ENCODE measurements at places on chromosomes 16 and 17. TPM values are rescaled to one million over a fixed set of nuclear protein-coding genes. Genes with fewer than 3 reads are reported as not detected.
A peak's percentile ranks its signal among the peaks of the same experiment; 100 is the strongest.

DNA sequence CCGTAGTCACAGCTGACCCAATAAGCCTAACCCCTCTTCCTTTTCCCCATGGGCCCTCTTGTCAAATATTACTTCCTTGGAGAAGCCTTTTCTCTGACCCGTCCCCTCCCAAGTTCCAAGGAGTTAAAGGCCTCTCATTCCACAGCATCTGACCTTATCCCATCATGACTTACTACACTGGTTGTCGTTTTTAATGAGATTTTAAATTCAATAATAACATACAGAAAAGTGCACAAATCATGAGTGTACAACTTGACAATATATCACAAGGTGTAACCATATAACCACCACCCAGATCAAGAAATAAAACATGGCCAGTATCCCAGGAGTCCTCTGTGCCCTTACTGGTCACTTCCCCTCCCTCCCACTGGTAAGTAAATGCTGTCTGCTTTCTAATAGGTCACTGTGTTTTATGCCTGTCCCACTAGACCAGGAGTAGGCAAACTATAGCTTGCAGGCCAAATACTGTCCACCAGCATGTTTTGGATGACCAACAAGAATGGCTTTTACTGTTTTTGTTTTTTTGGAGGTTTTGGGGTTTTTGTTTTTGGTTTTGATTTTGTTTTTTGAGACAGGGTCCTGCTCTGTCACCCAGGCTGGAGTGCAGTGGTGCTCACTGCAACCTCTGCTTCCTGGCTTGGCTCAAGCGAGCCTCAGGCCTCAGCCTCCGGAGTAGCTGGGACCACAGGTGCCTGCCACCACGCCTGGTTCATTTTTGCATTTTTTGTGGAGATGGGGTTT is 1.2 kb upstream of the FDXR start:
- H3K4me3 ChIP-seq = peak overlapping the region; percentile 98
- H3K4me1 ChIP-seq = peaks cover 10% of the 10 kb centered on the region
- no peaks in the 10 kb centered on the region for H3K36me3 ChIP-seq
- peak overlapping the region; percentile 96 for H3K27ac ChIP-seq
- no peaks in the 10 kb centered on the region for H3K27me3 ChIP-seq

GRCh38 chr17:42886283-42887176 is 14.1 kb upstream of the G6PC1 start:
- no peak overlapping the region for H3K27ac ChIP-seq
- no peak for DNase-seq
- no peaks in the 10 kb centered on the region for H3K36me3 ChIP-seq
- H3K4me1 ChIP-seq = no peaks in the 10 kb centered on the region
- no peak overlapping the region for H3K4me3 ChIP-seq

GRCh38 chr17:11205659-11206058 is 35.4 kb upstream of the SHISA6 start:
- no peaks in the 10 kb centered on the region for H3K36me3 ChIP-seq
- no peak for DNase-seq
- H3K4me1 ChIP-seq = no peaks in the 10 kb centered on the region
- no peaks in the 10 kb centered on the region for H3K27me3 ChIP-seq

DNA sequence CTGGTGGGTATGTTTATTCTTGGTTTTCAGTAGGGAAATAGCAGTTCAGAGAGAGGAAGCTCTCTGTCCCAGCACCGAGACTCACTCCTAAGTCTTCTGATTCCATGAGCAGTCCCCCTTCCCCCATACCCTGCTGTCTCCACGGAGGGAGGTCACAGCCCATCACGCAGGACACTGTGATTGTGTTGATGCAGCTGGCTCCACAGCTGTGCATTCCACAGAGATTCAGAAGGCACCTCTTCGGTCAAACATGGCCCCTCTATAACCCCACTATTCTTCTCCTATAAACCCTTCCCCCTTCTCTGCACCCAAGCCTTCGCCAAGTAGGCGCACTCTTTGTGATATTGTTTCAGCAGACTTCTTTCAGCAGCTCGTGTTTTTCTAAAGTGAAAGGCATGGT is 104.3 kb upstream of the HLF start:
- H3K4me3 ChIP-seq = no peak overlapping the region
- no peaks in the 10 kb centered on the region for H3K36me3 ChIP-seq
- H3K4me1 ChIP-seq = no peaks in the 10 kb centered on the region
- DNase-seq = no peak
- H3K27ac ChIP-seq = no peak overlapping the region
- H3K27me3 ChIP-seq = no peaks in the 10 kb centered on the region

GRCh38 chr17:38864636-38865398 is 5.0 kb upstream of the LASP1 start:
- peaks cover 13% of the 10 kb centered on the region for H3K4me1 ChIP-seq
- no peak overlapping the region for H3K4me3 ChIP-seq
- no peak for DNase-seq

GRCh38 chr17:45740553-45741330 is 43.4 kb upstream of the CRHR1 start:
- no peak overlapping the region for H3K4me3 ChIP-seq
- H3K27me3 ChIP-seq = no peaks in the 10 kb centered on the region
- H3K27ac ChIP-seq = no peak overlapping the region
- H3K36me3 ChIP-seq = no peaks in the 10 kb centered on the region
- H3K4me1 ChIP-seq = no peaks in the 10 kb centered on the region
- DNase-seq = no peak

GRCh38 chr17:11935734-11936406 is 61.4 kb downstream of the ZNF18 start:
- no peak overlapping the region for H3K4me3 ChIP-seq
- no peaks in the 10 kb centered on the region for H3K36me3 ChIP-seq
- H3K27ac ChIP-seq = no peak overlapping the region
- no peak for DNase-seq

GRCh38 chr17:14940108-14940937 is 324.8 kb downstream of the PMP22 start:
- H3K27ac ChIP-seq = no peak overlapping the region
- no peaks in the 10 kb centered on the region for H3K27me3 ChIP-seq
- no peaks in the 10 kb centered on the region for H3K4me1 ChIP-seq
- H3K36me3 ChIP-seq = no peaks in the 10 kb centered on the region

DNA sequence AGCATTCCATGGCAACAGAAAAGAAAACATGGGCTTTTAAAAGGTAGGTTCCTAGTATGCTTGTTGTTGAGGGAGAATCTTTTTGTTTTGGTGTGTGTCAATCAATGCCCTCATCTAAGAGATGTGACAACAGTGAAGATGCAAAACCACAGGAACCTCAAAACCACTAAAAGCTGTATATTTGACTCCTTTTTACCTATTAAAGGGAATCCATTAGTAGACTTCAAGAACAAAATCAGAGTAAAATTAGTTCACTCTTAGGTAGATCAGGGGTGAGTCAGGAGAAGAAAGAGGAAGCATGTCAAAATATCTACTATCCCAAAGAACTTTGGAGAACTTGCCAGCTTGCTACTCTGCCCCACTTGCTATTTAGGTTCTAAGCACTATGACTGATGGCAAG is 89.1 kb downstream of the CDK5R1 start:
- H3K27me3 ChIP-seq = no peaks in the 10 kb centered on the region
- peaks cover 10% of the 10 kb centered on the region for H3K4me1 ChIP-seq
- no peak overlapping the region for H3K27ac ChIP-seq
- H3K36me3 ChIP-seq = no peaks in the 10 kb centered on the region
- H3K4me3 ChIP-seq = no peak overlapping the region

GRCh38 chr17:42629411-42630009 is 20.0 kb downstream of the TUBG1 start:
- H3K36me3 ChIP-seq = no peaks in the 10 kb centered on the region
- H3K27me3 ChIP-seq = no peaks in the 10 kb centered on the region
- no peak overlapping the region for H3K27ac ChIP-seq
- no peak overlapping the region for H3K4me3 ChIP-seq

DNA sequence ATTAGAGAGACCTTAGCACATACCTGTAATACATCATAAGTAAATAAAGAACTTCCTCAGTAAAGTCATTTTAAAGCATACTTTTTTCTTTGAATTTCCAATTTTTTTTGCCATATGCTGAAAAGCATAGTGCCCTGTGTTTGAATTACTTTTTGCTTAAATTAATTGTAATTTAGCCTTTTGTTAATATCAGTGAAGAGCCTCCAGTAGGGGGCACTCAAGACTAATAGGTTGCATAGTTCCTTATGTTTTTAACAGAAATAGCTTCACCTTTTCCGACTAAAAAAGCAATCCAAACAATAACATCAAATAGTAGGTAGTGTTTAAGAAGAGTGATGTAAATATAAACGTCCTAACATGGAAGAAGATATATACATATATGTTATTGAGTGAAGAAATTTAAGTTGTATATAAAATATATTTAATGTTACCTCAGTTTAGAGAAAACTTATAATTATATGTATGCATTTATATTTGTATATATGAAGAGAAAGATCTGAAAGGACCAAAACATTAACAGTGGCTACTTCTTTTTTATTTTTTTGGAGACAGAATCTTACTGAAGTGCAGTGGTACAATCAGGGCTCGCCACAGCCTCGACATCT is 18.6 kb downstream of the RAD51C start:
- H3K27ac ChIP-seq = no peak overlapping the region
- peak; percentile 16 for DNase-seq
- no peak overlapping the region for H3K4me3 ChIP-seq
- H3K4me1 ChIP-seq = no peaks in the 10 kb centered on the region
- no peaks in the 10 kb centered on the region for H3K27me3 ChIP-seq
- no peaks in the 10 kb centered on the region for H3K36me3 ChIP-seq

DNA sequence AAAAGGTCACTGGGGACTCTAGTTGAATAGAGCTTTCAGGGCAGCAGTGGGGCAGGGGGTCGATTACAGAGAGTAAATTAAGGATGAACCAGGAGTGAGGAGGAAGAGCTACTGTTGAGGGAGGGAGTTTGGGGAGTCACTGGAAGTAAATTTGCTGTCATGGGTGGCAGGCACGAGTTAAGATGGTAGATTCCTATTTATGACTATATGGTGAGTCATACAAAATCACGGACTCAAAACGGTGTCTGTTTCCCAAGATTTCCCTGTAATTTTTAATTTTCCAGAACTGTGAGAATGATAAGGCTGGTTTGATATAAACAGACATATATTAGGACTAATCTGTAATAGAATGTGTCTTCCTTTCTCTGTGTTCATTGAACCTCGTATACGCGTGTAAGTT is 287.6 kb upstream of the GOT2 start:
- DNase-seq = no peak
- H3K27me3 ChIP-seq = no peaks in the 10 kb centered on the region
- H3K4me1 ChIP-seq = no peaks in the 10 kb centered on the region
- H3K4me3 ChIP-seq = no peak overlapping the region
- H3K27ac ChIP-seq = no peak overlapping the region

DNA sequence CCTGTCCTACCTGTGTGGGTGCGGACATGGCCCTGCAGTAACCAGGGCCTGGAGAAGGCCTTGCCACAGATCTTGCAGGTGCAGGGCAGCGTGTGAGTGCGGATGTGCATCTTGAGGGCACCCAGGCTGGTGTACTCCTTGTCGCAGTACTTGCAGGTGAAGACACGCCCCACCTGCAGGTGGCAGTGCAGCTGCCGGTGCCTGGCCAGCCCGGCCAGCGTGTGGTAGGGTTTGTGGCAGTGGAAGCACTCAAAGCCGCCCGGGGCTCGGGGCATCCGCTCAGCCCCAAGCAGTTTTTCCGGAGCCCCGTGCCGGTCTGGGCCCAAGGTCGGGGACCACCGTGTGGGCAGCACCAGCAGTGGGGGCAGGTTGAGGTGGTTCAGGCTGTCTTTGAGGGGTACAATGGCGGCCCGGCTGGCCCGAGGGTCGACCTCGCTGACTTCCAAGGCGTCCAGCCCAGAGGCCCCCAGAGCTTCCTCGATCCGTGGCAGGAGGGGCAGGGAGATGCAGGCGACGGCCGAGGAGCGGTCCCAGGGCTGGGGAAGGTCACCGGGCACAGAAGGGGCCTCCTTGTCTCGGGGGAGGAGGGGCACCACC is 5.1 kb downstream of the SNAI3 start:
- H3K27ac ChIP-seq = no peak overlapping the region
- peak overlapping the region; percentile 26 for H3K4me3 ChIP-seq
- H3K27me3 ChIP-seq = no peaks in the 10 kb centered on the region
- H3K4me1 ChIP-seq = peaks cover 45% of the 10 kb centered on the region
- H3K36me3 ChIP-seq = peaks cover 21% of the 10 kb centered on the region

DNA sequence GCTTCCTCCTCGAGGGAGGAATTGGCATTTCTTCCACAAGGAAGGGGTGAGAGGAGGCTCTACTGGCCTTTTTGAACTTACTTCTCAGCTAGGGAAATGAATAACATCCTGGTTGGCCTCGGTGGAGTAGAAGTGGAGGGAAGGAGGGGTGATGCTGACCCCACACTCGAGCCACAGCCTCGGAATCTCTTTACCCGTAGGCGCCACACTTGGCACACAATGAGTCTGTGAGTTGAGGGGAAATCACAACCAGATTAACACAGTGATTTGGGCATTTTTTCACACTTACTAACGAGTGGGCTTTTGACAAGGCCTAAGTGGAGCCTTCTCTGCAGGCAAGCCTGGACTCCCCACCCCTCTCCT is 47.3 kb upstream of the TBX2 start:
- H3K36me3 ChIP-seq = no peaks in the 10 kb centered on the region
- no peaks in the 10 kb centered on the region for H3K4me1 ChIP-seq
- H3K4me3 ChIP-seq = no peak overlapping the region
- no peak for DNase-seq
- H3K27me3 ChIP-seq = no peaks in the 10 kb centered on the region

DNA sequence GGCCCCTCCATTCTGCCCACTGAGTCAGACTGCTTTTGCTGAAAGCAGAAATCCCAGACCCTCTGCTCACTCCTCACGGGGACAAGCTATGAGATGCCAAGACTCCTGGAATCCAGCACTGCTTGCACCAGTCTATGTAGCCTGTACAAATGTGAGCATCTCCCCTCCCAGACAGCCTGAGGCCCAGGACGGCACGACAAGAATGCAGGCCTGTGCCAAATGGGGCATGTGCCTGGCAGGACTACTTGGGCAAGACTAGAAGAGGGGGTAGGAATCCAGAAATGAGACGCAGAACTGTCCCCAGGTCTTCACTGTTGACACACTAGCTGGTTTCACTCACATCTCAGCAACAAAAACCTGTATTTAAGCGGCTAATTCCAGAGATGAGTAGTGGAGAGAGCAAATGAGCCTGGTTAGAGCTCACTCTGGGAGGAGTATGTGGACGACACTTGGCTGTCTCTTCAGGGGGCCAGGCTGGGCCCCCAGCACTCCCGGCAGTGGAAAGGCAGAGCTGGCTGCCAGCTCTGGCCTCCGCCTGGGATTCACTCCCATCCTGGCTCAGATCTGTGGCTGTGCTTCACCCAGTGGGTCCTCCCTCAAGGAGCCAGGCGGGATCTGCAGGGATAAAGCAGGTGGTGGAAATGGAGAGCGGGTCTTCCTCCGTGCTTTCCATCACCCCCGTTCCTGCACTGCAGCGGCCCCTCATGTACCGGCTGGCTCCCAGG is 2.9 kb upstream of the MYO1C start:
- peaks cover 18% of the 10 kb centered on the region for H3K4me1 ChIP-seq
- peaks cover 14% of the 10 kb centered on the region for H3K36me3 ChIP-seq
- no peak overlapping the region for H3K4me3 ChIP-seq

TOM1L1 gene
- total RNA-seq = not detected

C16orf74 gene
- total RNA-seq = 1.3 TPM

DNASE1L2 gene
- 1.5 TPM for total RNA-seq

MT1G gene
- total RNA-seq = 41.0 TPM

ARL5C gene
- not detected for total RNA-seq

SLC52A1 gene
- total RNA-seq = 0.64 TPM

ASB16 gene
- total RNA-seq = not detected

SLC13A2 gene
- not detected for total RNA-seq

TP53TG3 gene
- not detected for total RNA-seq

ZNF750 gene
- total RNA-seq = not detected

PRSS27 gene
- 1.3 TPM for total RNA-seq

WFIKKN1 gene
- total RNA-seq = 0.11 TPM

VTN gene
- 0.57 TPM for total RNA-seq

SLC25A19 gene
- 126 TPM for total RNA-seq

OVCA2 gene
- 54.2 TPM for total RNA-seq

CD79B gene
- total RNA-seq = 22.2 TPM
